ENCODE measurements at places on chromosomes 4 and X.

DNA sequence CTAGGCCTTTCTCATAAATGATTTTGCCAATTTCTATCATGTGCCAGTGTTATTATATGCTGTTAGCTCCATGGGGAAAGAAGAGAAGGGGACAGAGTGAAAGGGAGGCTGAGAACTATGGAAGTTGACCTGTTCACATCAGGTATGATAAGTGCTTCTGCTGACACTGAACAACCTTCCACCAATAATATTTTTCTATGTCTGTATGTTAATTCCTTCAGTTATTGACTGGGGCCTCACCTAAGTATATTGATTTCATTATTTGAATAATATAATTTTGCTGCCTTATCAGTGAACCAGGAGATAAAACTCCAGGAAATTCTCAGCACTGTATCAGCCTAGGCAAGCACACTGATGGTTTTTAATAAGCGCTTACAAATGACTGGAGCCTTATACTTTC is 262.8 kb downstream of the SNCA start:
- DNase-seq, result no peak

DNA sequence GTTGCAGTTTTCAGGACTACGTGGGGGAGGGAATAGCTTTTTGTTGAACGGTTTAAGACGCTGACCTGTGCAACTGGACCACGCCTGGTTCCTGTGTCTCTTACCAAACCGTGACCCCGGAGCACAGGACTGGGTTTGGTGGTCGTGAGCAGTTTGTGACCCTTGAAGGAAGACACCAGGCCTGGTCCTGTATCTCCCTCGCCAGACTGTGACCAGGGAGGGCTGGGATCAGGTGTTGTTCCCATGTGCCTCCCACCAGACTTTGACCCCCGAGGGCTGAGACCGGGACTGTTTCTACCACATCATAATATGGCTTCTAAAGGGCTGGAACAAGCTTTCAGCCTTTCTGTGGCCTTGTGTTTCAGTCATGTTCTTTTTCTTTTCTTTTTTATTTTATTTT is 683 bp downstream of the EBP start:
- no peak for DNase-seq

DNA sequence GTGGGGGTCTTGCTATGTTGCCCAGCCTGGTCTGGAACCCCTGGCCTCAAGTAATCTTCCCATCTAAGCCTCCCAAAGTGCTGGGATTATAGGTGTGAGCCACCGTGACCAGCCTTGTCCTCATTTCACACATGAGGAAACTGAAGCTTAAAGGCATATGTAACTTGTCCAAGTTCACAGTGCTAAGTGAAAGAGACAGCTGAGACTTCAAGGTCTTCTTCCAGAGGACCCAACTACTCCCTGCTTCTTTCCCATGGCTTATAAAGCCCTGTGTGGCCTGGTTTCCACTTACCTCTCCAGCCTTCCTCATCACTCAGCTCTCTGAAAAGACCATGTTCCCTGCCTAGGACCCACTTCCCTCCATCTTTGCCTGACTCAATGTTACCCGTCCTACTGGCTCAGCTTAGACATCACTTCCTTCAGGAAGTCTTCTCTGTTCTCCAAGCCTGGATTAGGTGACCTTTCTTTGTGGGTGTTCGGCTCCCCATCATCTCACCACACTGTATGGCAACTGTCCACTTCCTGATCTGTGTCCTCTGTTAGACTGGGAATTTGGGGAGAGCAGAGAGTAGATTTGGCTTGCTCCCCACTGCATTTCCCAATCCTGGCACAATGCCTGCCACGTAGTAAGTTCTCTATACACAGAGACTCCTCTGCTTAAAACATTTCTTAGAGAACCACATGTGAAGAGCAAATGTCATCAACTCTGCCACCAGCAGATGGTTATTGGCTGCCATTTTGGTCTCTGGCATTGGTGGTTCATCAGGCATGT is 30.4 kb upstream of the LAMP2 start:
- no peak for DNase-seq

DNA sequence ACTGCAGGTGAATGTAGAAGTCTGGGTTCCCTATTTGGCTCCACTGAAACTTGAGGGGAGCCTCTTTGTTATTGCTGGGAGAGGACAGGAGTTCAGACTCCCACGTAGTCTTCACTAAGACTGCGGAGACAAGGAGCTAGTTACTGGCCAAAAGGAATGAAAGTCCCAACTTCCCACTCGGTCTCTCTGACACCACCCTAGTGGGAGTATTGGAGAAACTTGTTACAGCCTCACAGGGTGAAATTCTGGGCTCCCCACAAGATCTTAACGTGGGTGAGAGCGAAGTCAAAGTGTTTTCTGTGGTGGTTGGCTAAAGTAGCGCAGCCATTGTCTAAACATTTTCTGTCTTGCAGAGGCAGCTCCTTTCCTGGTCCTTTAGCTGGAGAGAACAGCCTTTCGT is 13.5 kb downstream of the MYOZ2 start:
- DNase-seq, result no peak

- no peak for DNase-seq
Measured at GRCh38 chr4:89243733-89244252, 63.8 kb downstream of the GPRIN3 start.

GRCh38 chrX:13270360-13270759 is 49.5 kb downstream of the ATXN3L start:
- DNase-seq, result no peak

GRCh38 chr4:117691572-117692351 is 342.5 kb upstream of the NDST3 start:
- DNase-seq, result no peak

- no peak for DNase-seq
Measured at GRCh38 chr4:102400898-102401297, 55.6 kb upstream of the SLC39A8 start.

GRCh38 chrX:153867671-153868070 is 18.3 kb downstream of the L1CAM start:
- no peak for DNase-seq

DNA sequence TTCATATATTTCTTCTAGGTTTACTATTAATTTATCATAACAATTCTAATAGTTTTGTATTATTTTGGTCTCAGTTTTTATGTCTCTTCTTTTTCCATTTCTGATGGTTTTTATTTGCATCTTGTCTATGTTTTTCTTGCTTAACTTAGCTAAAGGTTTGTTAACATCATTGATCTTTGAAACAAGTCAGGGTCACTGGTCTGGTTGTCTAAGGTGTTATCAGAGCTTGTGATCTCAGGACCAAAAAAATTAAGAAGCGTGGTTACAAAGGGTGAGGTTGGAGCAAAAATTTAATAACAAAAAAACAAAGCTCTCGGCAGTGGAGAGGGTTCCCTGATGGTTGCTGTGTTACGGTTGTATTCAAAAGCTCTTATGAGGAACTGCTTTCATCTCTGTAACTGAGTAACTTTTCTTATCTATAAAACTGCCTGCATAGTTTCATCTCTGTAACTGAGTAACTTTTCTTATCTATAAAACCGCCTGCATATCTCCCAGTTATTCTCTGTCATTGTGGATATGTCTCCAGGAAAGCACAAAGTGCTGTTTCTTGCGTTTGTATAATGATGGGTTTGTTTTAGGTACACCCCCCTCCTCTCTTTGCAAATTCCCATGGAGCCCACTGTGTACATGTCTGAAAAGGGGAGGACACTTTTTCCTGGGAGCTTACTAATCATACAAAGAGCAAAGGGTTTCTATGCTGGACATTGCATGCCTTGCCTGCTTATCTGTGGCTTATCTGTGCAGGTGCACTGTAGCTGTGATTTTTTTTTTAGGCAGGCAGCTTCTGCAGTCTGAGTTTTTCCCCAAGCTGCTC is 62.4 kb upstream of the UGT2B15 start:
- DNase-seq, result no peak

- DNase-seq, result no peak
Measured at GRCh38 chr4:119317990-119318389, 3.9 kb downstream of the FABP2 start.

GRCh38 chr4:57628004-57628403 is 517.8 kb upstream of the IGFBP7 start:
- no peak for DNase-seq

DNA sequence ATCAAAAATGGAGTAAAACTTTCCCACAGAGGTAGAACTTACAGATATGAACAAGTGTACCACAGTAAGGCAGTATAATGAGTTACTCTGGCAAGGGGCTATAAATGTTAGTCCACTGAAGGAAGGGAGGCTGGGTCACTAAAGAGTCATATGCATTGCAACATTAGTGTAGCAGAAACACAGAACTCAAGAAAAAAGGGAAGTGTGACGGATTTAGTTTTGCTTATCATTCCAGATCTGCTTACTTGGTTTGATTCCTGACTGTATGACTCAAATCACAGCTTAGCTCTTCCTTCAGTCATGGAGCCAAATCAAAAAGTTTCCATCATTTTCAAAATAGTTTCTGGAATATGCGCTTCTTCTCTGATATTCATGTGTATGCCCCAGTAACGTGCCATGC is 148.7 kb downstream of the FSTL5 start:
- no peak for DNase-seq

- no peak for DNase-seq
Measured at GRCh38 chrX:11100281-11101035, 10.7 kb upstream of the HCCS start.

DNA sequence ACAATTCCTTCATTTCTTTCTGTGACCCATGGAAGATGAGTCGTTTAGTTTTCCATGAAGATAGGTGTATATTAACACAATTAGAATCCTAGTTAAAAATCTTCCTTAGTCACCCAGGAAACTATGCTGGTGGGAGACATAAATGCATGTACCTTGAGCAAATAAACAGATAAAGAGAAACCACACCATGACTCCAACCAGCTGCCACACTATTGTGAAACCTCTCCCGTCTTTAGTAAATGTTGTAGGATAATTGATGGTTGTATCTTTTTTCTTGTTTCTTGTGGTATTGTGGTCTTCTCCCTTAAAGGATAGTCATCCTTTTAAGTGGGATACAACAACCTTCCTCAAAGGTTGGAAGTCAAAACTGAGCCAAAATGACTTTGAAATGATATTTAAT is 103.8 kb upstream of the LEF1 start:
- no peak for DNase-seq

DNA sequence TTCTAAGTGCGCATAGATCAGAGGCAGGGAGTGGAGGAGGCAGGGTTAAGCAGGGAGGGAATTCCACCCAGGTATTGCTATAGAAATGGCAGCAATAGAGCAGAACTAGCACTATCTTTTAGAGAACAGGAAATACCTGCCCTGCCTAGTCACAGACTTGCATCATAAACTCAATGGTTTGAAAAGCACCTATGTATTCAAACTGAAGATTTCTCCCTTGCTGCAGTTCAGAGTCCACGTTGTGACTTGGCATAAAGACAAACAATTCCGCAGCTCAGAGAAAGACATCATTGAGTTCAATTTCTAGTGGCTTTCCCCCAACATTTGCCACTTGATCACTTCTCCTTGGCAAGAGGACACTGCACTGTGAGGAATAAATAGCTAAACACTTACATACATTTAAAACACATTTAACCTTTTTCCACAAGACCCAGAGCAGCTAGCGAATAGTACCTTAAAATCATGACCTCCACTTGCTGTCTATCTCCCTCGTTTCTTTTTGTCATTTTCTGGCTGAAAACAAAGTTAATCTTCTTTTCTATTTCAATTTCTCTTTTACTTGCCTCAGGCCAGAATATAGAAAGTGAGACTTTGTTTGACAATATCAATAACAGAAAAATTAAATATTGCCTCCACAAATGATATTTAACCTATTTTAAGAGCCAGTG is 42.4 kb downstream of the SLC7A11 start:
- DNase-seq, result no peak

DNA sequence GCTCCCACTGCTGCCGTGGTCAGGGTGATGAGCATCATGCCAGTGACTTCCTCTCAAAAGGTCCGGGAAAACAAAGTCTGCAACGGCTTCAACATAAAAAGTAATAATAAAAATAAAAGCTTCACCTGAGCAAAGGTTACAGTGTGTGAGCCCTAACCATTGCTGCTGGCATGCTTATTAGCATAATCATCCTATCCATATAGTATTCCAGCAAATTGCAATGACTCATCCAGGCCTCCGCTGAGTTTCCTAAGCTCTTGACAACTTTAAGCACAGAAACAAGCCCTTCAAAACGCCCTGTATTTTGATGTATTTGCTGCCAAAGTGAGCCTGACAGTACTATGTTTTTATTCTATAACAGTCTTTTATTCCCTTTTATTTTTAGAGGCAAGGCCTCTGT is 100.5 kb downstream of the AASDH start:
- no peak for DNase-seq

GRCh38 chrX:65572971-65573370 is 38.4 kb upstream of the LAS1L start:
- DNase-seq, result no peak

- no peak for DNase-seq
Measured at GRCh38 chr4:89158884-89159503, 47.7 kb downstream of the TIGD2 start.

DNA sequence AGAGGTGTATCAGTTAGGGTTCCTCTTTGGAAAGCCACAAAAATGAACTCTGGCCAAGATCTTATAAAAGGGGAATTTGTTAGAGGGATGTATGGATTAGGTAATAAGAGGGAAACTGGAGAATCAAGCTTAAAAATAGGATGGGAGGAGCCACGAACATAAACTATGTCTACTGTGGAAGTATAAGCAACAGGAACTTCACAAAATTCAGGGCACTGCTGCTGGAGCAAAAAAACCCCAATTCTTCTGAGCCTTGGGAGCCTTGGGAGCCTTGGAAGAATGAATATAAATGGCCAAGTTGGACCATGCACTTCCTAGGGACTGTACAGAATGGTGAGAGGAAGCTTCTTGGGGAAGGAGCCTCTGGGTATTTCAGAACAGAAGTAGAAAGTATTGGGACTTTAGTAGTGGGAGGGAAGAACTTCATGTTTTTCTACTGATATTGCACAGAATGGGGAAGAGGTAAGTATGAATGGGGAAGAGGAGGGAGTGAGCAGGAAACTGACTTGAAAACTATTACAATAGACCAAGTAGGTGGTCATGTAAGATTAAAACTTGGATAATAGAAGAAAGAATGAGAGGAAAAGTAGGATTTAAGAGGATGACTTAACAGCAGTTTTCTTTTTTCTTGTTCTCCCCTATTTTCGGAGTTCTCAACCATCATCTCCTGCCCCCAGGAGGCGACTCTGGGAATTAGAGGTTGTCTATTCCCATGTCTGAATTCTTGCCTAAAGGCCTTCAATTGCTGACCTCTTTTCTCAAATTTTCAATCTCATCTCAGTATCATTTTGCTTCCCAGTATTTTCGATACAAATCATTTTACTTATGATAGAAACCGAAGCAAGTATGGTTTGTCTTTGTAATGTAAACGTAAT is 44.4 kb upstream of the TAPT1 start:
- no peak for DNase-seq

- no peak for DNase-seq
Measured at GRCh38 chr4:110003401-110004187, 90.9 kb downstream of the EGF start.
